ENCODE measurements at places on chromosomes 1 and 21. TPM values are rescaled to one million over a fixed set of nuclear protein-coding genes. Genes with fewer than 3 reads are reported as not detected.
A peak's percentile ranks its signal among the peaks of the same experiment; 100 is the strongest.

DNA sequence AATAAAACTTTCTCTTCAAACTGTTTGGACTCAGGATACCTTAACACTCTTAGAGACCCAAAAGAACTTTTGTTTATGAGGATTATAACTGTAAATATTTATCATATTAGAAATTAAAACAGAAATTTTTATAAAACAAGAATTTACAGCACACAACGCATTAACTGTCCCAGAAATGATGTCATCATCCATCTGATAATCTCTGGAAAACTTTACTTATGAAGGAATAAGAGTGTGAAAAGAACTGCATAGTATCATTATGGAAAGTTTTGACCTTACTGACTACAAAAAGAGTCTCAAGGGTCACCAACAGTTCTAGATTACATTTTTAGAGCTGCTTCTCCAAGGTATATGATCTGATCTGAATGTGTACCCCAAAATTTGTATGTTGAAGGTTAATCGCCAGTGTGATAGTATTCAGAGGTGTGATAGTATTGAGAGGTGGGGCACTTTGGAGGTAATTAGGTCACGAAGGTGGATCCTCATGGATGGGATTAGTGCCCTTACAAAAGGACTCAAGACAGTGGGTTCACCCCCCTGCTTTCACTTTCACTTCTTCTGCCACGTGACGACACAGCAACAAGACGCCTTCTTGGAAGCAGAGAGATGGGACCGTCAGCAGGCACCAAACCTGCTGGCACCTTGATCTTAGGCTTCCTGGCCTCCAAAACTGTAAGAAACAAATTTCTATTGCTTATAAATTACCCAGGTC, 95.7 kb upstream of the NR5A2 start:
- DNase-seq, result no peak

GRCh38 chr1:160874935-160875334, 10.0 kb downstream of the ITLN1 start:
- peak; percentile 25 for DNase-seq

DNA sequence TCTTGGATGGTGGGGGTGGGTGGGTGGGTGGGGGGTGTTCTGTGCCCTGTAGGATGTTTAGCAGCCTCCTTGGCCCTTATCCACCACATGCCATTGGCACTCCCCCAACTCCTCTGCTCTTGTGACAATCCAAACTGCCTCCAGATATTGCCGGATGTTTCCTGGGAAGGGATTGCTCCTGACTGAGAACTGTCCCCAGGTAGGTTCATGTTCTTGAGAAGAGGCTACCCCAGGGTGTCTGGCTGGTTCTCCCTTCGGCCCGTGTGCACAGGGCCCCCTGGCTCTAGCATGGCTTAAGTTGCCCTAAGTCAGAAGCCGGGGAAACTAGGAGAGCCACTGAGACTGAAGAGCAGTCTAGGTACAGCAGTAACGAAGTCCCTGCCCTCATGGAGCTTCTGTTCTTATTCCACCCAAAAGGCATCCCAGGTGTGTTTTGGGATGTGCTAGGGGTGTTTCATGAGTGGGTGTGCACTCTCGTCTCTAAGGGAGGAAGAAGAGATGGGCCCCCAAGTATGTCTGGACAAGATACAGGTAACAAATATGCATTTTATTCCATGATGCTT, 19.8 kb upstream of the THRAP3 start:
- DNase-seq, result no peak

DNA sequence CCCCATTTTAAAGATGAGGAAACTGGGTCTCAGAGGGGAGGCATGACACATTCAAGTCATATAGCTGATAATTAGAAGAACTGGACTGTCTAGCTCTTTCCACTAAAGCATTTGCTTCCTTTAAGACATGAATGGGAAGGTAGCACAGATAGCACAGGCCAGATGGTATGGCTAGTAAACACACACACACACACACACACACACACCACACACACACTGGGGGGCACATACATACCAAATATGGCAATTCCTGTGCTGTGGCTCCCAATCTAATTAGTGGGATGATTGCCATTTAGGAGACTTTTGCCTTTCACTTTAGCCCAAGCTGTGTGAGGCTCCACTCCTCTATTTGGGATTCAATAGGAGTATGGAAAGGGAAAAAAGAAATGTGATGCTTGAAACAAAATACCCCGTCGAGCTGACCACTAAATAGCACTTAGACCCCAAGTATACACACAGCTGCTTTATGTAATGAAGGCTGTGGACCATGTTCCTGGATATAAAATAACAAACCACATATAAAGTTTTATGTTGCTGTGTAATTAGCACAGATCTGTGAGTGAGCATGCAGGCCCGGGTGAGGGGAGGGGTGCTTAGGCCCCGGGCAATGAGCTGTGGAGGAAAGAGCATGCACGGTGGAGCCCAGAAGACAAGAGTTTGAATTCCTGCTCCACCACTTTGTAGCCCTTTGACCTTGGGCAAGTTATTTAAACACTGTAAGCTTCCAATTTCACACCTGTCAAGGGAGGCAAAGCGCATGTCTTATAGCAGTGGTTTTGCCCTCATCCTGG, 6.8 kb upstream of the TRABD2B start:
- no peak for DNase-seq

DNA sequence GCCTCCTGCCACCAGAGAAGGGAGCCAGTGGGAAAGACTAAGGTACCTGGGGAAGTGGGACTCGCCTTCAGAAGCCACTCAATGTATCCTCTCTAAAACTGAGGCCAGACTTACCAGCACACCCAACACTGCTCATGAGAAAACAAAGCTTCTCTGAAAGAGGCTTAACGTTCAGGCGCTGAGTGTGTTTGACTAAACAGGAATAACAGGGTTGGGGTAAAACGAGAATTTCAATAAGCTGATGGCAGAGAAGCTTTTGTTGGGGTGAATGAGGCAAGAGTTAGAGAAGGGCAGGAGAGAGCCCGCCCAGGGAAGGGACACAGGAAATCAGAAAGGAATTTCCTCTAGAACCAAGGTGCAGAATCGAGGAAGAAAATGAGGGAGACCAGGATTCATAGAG, 1.7 kb upstream of the SPRR3 start:
- DNase-seq, result no peak

DNA sequence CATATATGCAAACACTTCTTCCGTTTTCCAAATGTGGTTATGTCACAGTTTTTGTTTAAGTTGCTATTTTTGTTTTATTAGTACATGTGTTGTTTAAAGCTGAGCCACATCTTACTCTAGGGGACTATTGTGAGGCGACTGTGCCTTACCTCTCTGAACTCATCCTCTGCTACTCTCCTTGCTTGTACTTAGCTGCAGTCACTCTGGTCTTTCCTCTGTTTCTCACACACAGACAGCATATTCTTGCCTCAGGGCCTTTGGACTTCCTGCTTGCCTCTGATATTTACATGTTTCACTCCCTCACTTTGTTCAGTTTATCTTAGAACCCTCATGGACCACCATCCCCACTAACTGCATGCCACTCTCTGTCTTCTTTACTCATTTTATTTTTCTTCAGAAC, 101.1 kb downstream of the MACF1 start:
- no peak for DNase-seq

GRCh38 chr1:99677416-99677815, 31.5 kb downstream of the PALMD start:
- no peak for DNase-seq

GRCh38 chr1:111747282-111747734, 8.1 kb upstream of the INKA2 start:
- DNase-seq, result peak; percentile 78

DNA sequence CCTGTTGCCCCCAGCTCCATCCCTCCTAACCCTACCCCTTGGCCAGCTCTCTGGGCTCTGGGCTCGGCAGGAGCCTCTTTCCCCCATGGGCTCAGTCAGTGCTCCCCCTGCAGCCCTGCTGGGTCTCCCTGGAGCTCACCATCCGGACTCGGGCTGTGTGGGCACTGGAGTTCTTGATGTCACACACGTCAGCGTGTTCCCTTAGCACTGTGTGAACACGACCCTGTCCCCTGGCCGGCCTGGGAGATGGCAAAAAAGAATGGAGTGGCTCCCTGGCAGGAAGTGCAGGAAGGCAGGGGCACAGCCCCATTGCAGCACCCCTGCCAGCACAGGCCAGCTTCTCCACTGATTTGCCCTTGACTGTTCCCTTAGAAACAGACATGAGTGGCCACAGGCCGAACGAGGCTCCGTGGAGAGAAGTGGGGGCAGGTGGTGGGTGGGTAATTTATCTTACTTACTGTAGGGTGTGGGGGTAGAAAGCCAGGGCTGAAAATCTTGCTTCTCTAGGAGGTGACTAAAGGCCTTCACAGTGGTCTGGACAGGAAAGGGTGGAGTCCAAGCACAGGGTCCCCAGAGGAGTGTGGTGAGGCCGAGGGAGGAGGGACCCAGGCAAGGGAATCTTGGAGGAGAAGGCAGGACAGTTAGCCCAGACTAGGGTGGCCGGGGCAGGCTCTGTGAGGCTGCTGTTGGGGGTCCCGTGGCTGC, 381.7 kb upstream of the VAMP3 start:
- no peak for DNase-seq

GRCh38 chr1:23989263-23989662, 9.1 kb upstream of the SRSF10 start:
- no peak for DNase-seq

DNA sequence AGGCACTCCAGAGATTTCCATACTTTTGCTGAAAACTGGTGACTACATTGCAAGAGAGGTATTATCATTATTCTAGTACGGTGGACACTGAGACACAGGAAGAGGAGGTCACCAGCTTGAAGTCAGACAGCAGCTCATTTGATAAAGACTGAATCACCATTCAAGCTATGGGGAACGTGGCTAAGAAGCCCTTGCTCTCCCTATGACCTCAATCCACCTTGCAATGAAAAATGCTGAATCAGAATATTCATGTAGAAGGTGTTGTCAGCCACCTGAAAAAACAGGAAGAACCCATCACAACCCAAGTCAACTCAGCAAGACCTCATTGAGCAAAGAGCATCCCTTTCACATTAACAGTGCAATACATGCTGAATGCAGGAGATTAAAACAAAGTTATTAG, 59.0 kb upstream of the FGGY start:
- DNase-seq, result no peak

DNA sequence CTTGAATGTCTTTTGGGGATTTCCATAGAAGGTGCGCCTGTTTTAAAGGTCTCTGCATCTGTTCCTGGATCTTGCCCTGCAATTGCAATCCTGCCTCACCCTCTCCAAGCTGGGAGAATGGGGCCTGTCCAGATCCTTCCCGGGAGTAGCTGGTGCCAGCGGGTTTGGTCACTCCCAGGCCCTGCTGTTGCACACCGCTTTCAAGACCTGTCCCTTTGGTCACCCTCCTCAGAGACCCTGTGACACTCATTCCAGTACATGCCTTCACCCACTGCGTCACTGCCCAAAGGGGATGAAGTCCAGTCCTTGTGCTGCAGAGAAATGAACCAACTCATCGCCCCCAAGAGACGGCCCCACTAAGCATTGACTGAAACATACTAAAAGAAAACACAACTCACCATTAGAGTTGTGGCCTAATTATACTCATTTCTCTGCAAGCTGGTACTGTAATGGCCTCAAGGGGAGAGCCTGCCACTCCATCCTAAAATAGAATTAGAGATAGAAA, 1.9 kb upstream of the IRF2BP2 start:
- peak; percentile 62 for DNase-seq

GRCh38 chr1:232835166-232835565, 29.9 kb downstream of the MAP10 start:
- no peak for DNase-seq

The NT5C1A gene
- not detected for total RNA-seq

The TSPAN2 gene
- 4.3 TPM for total RNA-seq

The TARS2 gene
- total RNA-seq, result 49.8 TPM

The MACF1 gene
- total RNA-seq, result 169 TPM

The SPRR2B gene
- not detected for total RNA-seq

The FCRL6 gene
- total RNA-seq, result 0.16 TPM

The LCE3E gene
- not detected for total RNA-seq

The LAMB3 gene
- 26.0 TPM for total RNA-seq

The CELA3A gene
- total RNA-seq, result not detected
